ENCODE measurements at places on chromosomes 5 and 9.

DNA sequence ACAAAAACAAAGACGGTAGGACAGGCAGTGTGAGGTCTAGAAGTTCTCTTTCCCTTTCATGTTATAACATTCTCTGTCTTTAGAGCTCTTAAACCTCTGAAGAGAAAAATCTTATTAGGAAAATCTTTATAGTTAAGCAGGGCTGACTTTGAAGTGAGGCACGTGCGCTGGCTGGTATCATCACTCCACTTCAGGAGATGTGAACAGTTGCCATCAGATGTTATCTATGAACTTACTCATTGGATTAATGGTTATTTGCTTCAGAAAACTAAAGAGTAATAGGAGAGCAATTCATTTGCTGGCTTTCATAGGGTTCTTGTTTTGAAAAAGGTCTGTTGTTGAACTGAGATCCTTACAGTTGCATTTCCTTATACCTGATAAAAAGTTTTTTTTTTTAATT is 25.7 kb downstream of the LRRTM2 start:
- no peak for DNase-seq

GRCh38 chr9:122394265-122395125 is 23.7 kb downstream of the PTGS1 start:
- peak; percentile 68 for DNase-seq

GRCh38 chr5:180775624-180776023 is 27.0 kb downstream of the MGAT1 start:
- no peak for DNase-seq

DNA sequence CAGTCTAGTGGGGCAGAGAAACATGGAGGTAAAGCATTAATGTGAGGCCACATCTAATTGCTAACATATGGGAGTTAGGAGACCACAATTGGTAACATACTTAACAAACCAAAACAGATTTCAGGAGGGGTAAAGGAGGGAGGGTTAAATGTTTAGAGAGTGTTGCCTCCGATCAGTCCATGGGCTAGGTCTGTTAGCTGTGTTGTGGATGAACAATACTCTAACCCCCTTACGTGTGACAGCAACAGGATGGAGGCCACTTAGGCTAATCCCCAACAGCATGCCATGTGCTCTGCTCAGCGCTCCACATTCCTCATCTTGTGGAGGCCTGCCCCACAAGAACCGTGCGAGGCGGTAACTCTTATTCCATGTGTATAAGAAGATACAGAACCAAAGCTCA is 167.0 kb downstream of the CRB2 start:
- peak; percentile 5 for DNase-seq

GRCh38 chr9:120386390-120387131 is 193.4 kb downstream of the CDK5RAP2 start:
- DNase-seq, result peak; percentile 38

DNA sequence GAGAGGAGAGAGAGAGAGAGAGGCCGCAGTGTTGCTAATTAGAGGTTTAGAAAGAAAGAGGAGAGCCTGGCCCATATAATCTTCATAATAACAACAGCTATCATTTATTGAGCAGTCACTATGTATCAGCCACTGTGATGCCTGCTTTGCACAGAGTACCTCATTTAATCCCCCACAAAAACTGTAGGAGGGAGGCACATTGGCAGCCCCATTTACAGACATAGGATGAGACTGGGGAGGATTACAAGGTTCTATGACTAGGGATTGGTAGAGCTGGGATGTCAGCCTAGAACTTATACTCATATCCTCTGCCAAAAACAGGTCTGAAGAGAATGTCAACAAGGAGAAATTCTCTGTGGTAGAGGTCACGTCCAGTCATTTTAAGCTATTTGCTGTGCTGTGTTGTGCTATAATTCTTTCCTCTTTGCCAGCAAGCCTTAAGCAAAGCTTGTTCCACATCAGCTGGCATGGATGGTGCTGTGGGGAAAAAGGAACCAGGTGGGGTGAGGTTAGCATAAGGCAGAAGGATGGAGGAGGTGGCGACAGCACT is 6.7 kb upstream of the GCNT4 start:
- no peak for DNase-seq

DNA sequence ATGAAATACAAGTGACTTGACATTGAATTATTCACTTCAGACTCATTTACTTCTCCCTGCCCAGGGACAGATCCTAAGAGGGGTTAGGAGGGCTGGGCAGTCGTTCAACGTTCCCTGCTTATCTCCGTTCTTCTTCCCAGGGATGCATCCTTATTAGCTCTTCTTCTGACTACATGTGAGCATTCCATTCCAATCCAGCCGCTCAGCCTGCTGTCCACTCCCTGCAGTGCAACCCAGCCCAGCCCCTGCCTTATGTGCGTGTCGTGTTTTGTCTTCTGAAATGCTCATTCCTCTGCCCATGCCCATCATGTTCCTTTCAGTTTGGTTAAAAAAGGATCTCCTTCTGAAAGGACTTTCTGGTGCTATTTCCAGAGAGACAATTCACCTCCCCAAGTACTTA is 64.7 kb upstream of the PALM2AKAP2 start:
- DNase-seq, result no peak

Data from fibroblast of the conjunctiva (primary cell).